ENCODE measurements at places on chromosomes 6 and 20.
A peak's percentile ranks its signal among the peaks of the same experiment; 100 is the strongest.

- DNase-seq: no peak
These were observed 98.0 kb downstream of the DACT2 start for GRCh38 chr6:168221497-168222079.

DNA sequence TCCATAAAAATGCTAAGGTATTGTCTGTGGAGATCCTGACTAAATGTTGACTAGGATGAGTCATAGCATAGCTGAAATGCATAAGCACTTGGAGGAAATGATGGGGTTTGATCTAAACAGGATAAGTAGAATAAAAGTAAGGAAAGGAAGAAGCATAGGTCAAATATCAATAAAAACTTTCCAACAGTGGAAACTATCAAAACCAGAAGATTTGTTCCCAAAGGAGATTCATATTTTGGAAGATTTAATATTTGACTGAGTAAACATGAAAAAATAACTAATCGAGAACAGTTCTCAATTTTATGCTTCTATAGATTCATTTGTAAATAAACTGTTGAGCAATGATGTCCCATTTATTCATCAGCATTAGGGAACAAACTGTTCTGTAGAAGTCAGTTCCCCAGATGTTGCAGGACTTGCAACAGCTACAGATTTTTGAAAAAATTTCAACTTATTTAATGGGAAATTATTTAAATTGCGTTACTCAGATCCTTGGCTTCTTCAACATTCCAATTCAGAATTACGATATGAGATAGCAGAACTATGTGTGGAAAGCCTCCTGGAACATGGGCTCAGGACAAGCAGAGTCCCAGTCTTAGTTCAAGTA is 133.7 kb upstream of the TBX18 start:
- no peak for DNase-seq

- DNase-seq: no peak
These were observed 139.3 kb downstream of the CD164 start for GRCh38 chr6:109242925-109243324.

- no peak for DNase-seq
These were observed 53.1 kb downstream of the MAFB start for GRCh38 chr20:40635971-40636370.

- DNase-seq: no peak
These were observed 777.8 kb downstream of the KIF16B start for GRCh38 chr20:15795305-15796019.

DNA sequence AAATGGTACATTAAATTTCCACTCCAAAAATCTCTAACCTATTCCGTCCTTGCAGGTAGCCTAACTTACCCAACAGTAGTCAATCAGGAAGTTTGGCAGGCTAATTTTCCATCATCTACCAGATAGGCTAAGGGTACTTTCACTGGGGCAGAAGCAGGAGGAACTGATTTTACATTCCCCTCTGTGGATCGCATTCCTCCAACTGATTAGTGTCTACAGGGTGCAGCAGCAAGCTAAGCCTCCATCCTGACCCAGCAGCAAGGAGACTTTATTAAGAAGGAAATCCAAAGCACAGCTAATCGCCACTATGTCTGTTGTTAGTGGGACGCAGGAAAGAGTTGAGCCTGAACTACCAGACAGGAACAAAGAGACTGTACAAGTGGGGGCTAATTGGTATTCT is 143.2 kb upstream of the RUNX2 start:
- DNase-seq: no peak

DNA sequence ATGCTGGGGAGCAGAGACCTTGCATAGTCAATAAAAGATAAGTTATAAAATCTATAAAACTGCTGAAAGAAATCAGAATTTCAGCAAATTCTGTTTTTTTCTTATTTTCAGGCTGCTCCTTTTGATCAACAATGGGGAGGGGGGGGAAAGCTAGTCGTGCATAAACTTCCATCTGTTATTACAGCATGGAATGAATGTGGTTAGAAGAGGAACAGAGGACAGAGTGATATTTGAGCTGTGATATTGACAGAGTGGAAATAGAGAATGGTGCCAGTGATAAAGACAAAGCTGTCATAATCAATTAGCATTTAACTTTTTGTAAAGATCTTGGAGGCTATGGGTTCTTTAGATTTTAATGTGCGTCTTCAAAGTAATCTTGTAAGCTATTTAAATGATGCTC is 43.4 kb upstream of the QKI start:
- DNase-seq: no peak

- no peak for DNase-seq
These were observed 73.9 kb downstream of the PKIB start for GRCh38 chr6:122683989-122684651.

DNA sequence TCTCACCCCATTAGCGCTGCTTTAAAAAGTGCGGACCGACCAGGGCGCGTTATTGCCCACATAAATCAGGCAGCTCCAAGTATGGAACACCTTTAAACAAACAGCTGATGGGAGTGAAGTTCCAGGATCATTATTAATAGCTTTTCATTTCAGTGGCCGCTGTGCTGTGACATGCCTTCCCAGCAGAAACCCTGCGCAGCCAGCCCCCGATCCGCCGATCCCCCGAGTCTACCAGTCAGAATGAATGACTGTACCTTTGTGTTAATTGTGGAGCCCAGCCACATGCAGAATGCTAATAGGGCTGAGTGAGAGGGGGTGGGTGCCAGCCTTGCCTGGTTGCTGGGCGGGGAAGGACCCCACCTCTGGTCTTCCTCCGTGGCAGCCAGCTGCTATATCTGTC is 21.9 kb downstream of the CDH22 start:
- DNase-seq: no peak

GRCh38 chr20:1469925-1470571 is 3.4 kb upstream of the NSFL1C start:
- DNase-seq: peak; percentile 23

DNA sequence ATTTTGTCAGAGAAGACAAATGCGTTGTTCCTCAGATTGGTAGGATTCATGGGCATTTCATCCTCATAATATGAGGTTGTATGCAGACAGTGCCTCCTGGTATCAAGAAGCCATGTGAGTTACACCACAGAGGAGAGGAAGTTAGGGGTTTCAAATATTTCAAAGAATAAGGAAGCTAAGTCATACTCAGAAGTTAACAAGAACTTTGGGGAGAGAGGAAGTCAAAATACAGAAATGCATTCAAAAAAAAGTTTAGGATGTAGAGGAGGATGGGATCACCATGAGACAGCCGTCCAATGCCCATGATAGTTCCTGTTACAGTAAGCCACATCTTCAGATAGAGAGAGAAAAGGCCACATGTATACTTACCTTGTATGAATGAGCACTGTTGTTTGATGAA is 22.3 kb downstream of the HLA-DOB start:
- no peak for DNase-seq

- no peak for DNase-seq
These were observed 4.2 kb upstream of the MAVS start for GRCh38 chr20:3842348-3842930.

- DNase-seq: no peak
These were observed 73.5 kb upstream of the ARID1B start for GRCh38 chr6:156703719-156704118.

- DNase-seq: no peak
These were observed 85.0 kb upstream of the CEP85L start for GRCh38 chr6:118736440-118736839.

DNA sequence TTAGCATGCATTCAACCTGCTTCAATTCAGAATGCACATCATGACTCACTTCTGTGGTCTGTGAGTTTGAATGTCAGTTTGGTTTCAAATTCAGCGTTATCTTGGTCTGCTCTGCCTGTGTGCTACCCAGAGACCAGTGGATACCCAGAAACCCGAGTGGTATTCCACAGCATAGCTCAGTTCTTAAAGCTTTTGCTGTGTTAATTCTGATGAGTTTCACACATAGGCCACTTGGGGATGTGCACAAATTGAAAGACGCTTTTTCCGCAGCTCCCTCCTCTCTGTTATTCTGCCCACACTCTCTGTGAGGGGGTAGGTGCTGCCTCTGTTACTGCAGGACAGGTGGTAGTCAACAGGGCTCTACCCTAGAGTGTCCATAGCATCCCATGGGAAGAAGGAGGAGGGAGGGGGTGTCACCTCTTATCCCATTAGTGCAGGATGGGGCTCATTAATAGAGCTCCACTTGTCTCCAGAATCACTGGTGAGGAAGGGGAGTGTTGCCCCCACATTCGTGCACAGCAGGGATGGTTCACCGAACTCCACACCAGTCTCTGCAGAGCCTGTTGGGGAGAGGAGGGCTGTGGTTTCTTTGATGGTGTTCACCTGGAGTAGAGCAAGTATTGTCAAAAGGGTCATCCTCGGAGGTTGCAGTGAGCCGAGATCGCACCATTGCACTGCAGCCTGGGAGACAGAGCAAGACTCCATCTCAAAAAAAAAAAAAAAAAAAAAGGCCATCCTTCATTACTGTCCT is 29.2 kb upstream of the SDCBP2 start:
- DNase-seq: peak; percentile 90

DNA sequence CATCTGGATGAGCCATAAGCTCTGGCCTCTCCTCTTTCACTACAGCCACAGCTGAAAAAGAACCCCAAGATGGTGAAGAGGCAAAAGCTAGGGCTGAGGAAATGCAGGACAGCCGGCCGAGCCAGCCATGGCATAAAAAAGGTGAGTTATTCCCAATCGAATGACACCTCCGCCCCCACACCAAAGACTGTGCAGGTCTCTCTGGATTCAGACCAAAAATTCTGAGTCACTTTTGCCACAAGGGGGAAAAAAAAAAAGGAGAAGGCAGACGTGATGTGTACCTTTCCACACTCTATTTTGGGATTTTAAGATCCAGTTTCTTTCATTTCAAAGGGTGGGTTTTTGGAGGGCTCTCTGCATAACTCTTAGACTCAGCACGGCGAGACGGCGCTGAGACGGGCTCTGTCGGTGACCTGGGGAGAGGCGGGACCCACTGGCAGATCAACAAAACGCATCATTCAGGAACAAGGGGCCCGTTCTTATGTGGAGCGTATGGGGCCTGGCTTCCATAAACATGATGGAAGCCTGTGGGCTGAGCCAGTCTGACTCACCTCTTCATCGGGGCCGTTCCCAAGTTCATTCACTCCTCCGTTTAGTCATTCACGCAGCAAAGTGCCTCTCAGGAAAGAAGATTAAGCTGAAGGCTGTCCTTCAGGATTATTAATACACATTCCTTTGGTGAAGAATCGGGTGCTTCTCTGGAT is 54.8 kb downstream of the NFATC2 start:
- DNase-seq: no peak

- no peak for DNase-seq
These were observed 215.2 kb upstream of the ARID1B start for GRCh38 chr6:156562019-156562418.

- peak; percentile 74 for DNase-seq
These were observed 73.7 kb downstream of the PRND start for GRCh38 chr20:4795394-4795793.

- peak; percentile 81 for DNase-seq
These were observed 26.0 kb downstream of the PTGIS start for GRCh38 chr20:49541733-49542513.

- DNase-seq: no peak
These were observed 250.9 kb upstream of the PDE10A start for GRCh38 chr6:165913676-165914570.

GRCh38 chr6:6635291-6635690 is 46.8 kb downstream of the LY86 start:
- no peak for DNase-seq

DNA sequence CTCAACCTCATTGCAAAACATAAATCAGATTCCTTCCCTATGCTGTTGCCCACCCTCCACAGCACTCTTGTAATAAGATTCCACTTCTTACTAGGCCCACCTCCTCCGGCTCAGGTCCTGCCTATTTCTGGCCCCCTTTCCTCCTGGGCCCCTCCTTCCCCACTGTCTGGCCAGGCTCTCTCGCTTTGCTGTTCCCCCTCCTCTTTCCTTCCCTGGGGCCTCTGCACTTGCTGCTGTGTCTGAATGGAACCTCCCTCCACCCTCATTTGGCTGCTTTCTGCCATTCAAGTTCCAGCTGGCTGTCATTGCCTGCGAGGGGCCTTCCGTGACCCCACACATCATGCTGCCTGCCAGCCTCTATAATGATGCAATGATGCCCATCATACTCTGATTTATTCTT is 38.9 kb downstream of the ARHGAP40 start:
- no peak for DNase-seq

- no peak for DNase-seq
These were observed 27.3 kb upstream of the TAGAP start for GRCh38 chr6:159071843-159072769.

- DNase-seq: no peak
These were observed 251.3 kb upstream of the PRND start for GRCh38 chr20:4470375-4470774.

- no peak for DNase-seq
These were observed 50.2 kb downstream of the STK35 start for GRCh38 chr20:2151858-2152281.

DNA sequence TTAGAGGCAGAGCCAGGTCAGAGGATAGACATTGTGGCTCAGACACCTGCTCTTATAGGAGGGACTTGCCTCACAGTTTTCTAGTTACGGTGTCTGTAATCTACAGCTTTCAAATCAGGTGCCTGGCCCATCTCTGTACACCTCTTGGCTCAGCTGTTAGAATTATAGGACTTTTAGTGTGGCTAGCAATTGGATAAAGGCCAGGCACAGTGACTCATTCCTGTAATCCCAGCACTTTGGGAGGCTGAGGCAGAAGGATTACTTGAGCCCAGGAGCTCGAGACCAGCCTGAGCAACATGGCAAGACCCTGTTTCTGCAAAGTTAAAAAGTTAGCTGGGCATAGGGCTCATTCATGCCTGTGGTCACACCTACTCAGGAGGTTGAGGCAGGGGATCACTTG is 20.0 kb downstream of the BRPF3 start:
- no peak for DNase-seq

GRCh38 chr6:3389390-3390167 is 67.3 kb downstream of the SLC22A23 start:
- DNase-seq: no peak

DNA sequence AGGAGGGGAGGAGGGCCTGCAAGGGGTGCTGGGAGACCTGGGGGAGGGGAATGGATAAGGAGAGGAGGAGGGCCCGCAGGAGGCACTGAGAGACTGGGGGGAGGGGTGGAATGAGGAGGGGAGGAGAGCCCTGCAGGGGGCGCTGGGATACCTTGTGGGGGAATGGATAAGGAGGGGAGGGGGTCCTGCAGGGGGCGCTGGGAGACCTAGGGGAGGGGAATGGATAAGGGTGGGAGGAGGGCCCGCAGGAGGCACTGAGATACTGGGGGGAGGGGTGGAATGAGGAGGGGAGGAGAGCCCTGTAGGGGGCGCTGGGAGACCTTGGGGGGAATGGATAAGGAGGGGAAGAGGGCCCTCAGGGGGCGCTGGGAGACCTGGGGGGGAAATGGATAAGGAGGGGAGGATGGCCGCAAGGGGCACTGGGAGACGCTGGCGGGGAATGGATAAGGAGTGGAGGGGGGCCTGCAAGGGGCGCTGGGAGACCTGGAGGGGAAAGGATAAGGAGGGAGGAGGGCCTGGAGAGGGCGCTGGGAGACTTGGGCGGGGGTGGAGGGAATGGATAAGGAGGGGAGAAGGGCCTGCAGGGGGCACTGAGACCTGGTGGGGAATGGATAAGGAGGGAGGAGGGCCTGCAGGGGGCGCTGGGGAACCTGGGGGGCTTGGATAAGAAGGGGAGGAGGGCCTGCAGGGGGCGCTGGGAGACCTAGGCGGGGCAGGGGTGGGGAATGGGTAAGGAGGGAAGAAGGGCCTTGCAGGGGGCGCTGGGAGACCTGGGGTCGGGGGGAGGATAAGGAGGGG is 1.3 kb upstream of the CTCFL start:
- DNase-seq: peak; percentile 7

GRCh38 chr20:52167232-52167840 is 24.2 kb downstream of the ZFP64 start:
- DNase-seq: no peak

- no peak for DNase-seq
These were observed 6.1 kb downstream of the SLC32A1 start for GRCh38 chr20:38730167-38730988.

- DNase-seq: no peak
These were observed 40.6 kb downstream of the DOK5 start for GRCh38 chr20:54515793-54516628.

- DNase-seq: no peak
These were observed 25.5 kb upstream of the ITCH start for GRCh38 chr20:34337544-34337943.

All from activated CD4-positive, alpha-beta T cell treated with anti-CD3 and anti-CD28 coated beads, Interleukin-2, Interleukin-4, amounts not matched to agents 100 ng/mL and 50 ng/mL, durations not matched to agents 16 hours and 8 hours (primary cell).